NCI-H510A treated with DMSO at 0.1 percent for 48 hours (cell line): ENCODE measurements at places on chromosomes 11 and 22.

DNA sequence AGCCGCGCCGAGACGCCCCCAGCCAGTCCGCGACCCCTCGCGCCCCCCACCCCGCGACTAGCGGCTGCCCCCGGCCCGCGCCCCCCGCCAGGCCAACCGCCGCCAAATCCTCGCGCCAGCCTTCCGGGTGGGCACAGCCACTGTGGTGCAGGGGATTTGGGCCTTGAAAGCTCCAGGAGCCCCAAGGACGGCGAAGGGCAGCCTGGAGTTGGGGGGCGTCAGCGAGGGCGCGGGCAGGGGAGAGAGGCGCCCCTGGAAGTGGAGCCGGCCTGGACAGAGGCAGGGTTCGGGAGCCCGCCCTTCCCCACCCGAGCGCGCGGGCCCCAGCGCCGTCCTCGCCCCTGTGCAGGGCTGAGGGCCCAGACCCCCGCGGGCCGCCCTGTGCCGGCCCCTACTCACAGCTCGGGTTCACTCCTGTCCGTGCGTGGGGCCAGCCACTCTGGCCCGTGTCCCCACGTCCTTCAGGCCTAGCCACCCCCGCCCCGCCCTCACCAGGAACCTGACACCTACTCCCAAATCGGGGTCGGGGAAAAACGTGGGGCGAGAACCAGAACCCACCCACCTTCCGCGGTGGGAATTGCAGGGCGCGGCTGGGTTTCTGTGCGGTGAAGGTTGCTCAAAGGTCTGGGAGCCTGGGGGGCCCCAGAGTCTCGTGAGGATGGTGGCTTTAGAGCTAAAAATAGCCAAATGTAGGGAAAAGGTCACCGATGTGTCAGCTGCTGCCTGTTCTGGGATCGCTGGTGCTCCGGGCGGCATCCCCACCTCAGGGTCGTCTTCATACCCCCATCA, at the start of gene CPT1B:
CPT1B (minus strand) TSS at position 441 of the 789 bp plus-strand sequence. CDS start 512 bp downstream, outside the sequence.
- DNase-seq: no peak

GRCh38 chr11:128645968-128646367, 47.9 kb upstream of the FLI1 start:
- no peak for DNase-seq

DNA sequence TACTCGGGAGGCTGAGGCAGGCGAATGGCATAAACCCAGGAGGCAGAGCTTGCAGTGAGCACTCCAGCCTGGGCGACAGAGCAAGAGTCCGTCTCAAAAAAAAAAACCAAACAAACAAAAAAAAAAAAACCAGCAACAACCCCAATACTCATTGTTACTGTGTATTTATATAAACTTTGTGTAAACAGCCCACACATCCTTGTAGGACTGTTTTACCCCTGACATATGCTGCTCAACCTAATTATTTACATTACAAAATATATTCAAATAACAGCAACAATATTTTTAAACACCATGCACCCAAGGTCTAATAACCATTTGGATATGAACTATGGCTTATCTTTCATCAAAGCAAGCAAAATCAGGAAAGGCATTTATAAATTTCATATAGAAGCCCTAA, 284.1 kb downstream of the TTC28 start:
- DNase-seq: no peak

- DNase-seq: no peak
Observed at GRCh38 chr22:36323182-36323854, 64.4 kb downstream of the MYH9 start.

DNA sequence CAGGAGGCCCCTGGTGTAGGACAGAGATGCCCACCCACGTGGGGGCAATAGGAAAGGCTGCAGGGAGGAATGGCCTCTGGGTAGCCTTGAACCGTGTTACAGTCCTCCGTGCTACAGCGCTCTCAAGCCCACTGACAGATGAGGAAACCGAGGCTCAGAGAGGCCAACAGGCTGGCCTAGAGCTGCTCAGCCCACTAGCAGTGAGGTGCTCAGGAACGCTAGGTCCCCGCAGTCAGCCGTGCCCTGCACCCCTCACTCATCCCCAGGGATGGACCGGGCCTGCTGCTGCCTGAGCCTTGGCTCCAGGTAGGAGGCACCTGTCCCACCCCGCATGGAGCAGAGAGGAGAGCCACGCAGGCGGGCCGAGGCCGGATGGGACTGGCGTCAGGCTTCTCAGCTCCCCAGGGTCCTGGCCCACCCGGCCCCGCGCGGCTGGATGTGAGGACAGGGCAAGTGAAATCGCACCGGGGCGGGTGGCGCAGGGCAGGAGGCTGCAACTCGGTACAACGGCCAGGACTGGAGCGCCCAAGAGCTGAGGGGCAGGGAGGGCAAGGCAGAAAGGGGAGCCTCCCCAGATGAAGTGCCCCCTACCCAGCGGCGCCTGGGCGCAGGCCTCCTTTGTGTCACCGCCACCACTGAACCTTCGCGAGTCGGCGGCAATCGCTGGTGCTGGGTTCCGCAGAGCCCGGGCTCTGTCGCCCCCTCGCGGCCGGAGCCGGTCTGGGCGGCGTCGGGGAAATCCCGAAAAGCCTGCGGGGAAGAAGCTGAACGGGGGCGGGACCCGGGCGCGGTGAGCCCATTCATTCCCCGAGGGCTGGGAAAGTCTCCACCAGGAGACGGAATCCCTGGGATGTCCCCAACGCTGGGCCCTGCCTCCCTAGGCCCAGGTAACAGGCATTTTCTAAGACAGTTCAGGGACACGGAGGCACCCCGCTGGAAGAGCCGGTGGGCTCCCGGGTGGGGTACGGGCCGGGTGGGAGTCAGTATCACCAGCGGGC, 8.4 kb upstream of the SLC2A11 start:
- peak; percentile 44 for DNase-seq

DNA sequence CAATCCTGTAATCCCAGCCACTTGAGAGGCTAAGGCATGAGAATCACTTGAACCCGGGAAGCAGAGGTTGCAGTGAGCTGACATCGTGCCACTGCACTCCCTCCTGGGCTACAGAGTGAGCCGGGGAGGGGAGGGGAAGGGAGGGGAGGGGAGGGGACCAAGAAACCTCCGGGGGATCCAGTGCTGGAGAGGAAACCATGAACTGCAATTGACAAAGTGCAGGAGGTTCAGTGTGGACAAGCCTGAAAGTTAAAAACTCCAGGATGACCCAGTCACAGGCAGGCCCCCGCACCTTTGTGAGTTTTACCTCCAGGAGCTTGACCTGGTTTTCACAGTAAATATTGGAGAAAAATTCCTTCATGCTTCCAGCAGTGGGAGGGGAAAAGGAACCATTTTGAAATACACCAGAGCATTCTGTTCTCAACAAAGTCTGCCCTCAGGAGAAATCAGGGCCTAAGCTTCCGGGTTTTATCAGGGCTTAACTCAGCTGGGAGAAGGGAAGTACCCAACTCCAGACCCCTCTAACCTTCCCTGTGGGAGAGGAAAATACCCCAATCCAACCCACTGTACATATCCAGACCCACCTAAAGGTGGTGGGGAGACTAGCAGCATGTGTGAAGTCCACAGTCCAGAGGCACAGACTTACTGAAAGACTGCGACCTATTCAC, 15.5 kb upstream of the ZFTA start:
- DNase-seq: no peak

DNA sequence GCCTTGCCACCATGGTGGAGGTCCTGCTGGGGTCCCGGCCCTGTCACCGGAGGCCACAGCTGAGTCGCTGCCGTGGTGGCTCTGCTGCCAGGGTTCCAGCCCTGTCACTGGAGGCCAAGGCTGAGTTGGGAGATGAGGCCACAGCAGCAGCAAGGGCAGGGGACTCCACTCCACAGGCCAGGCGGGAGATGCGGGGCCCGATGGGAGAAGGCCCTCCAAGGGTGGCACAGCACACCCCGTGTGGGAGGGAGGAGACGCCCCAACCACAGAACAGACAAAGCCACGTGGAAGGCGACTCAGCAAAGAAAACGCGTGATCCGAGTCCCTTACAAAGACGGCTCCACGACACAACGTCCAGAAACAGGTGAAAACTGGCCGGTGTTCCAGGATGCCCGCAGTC, 159.3 kb downstream of the BRD1 start:
- no peak for DNase-seq

DNA sequence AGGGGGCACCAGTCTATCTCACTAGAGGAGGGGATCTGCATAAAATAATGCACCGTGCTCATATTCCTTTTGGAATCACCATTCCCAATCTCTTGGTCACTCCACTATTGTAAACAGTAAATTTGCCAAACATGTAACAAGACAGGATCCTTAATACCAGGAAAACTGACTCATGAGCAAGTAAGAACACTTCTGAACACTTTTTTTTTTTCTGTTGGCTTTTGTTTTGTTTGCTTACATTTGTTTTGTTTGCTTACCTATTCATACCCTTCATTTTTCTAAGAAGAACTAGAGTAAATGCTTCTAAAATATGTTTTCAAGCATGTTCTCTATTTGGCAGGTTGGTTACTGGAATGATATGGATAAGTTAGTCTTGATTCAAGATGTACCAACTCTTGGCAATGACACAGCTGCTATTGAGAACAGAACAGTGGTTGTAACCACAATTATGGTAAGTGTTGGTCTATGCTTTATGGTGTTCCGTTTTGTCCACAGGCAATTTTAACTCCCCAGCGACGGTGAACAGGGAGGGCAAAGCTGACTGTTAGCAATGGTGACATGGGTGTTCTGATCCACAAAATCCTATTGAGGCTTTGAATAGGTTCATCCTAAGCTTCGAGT, 111.8 kb downstream of the MSANTD4 start:
- no peak for DNase-seq

DNA sequence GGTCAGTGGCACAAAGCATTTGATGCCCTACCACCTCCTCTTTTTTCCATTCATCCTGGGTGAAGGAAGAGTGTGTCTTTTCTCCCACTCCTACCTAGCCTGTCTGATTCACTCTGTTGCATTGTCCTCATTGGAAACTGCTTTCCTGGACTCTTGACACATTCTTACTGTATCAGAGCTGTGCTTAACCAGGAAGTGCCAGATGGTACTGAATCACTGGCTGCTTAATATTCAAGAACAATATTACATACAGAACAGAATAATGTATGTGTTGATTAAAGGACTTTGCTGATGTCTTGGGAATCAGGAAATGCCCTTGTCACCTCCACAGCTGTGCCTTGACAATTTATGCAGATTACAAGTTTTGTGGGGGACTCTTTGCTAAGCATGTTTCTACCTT, 44.4 kb downstream of the SVIP start:
- DNase-seq: no peak

DNA sequence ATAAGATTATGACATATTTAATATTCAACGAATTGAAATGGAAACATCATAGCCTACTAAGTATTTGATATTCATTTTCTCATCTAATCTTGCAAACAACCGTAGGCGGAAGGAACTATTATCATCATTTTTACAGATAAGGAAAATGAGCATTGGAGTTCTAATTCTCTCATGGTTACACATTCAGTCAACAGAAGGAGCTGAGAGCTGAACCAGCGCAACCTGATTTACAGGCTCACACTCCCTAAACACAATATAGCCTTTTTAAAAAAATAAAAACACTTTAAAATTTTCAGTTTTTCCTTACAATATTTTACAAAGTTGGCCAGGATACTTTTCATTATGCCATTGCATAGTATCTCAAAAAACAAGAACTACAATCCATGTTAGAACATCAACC, 74.8 kb downstream of the APOL5 start:
- no peak for DNase-seq

DNA sequence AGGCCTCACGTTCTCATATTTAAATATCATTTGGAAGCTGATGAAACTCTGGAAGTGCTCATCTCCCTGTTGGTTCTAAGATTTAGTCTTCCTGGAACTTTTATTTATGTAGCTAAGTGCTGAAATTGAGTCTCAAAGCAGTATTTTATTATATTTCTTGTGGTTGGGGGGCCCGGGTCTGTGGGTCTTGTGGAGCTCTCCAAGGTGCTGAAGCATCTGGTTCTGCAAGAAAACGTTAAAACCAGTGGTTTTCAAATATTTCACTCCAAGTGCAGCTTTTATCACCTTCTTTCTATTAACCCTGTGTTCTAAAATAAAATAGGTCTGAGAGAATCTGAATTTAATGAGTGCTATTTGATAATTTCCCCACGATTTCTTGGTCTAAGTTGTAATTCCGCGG, 1404.8 kb downstream of the TBC1D22A start:
- no peak for DNase-seq

GRCh38 chr22:50053861-50054260, 4.2 kb downstream of the TTLL8 start:
- DNase-seq: no peak

DNA sequence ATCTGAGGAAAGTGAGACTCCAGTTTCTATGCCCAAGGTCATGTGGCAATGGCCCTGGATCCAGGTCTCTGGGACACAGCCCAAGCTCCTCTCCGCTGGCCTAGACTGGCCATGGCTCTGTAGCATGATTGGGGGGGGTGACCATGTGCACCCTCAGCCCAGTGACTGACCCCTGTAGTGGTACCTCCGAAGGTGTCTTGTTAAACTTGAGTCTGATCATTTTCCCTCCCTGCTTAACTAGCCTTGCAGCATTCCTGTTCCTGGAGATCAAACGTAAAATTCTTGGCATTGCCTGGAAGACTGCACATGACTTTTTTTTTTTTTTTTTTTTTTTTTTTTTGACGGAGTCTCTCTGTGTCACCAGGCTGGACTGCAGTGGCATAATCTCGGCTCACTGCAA, 1116.0 kb downstream of the TBC1D22A start:
- no peak for DNase-seq

DNA sequence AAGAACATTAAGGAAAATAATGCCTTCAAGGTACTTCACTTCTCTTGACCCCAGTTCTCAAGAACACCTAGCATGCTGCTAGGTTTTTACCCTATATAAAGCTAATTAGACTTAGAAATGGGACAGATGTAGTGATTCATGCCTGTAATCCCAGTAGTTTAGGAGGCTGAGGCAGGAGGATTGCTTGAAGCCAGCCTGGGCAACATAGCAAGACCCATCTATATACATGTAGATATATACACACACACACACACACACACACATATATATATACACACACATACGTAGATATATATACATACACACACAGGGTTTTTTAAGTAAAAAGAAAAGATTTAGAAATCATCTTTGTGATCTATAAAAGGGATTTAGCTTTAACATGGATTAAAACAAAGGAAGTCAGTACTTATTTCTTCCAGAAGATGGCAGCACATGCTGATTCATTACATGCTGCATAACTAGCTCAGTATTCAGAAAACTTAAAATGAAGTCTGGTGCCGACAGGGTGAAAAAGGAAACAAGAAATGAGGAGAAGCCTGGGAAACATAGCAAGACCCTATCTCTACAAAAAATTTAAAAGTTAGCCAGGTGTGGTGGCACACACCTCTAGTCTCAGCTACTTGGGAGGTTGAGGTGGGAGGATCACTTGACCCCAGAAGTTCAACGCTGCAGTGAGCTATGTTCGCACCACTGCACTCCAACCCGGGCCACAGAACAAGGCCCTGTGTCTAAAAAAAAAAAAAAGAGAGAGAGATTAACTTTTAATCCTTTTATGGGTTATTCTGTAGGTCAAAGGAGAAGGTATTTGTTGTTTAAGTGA, 28.5 kb upstream of the RBX1 start:
- DNase-seq: peak; percentile 39
